Pulmonary artery endothelial cell (primary cell): ENCODE measurements at places on chromosomes 13 and 19.

GRCh38 chr13:62887046-62887445 lies 1471.4 kb upstream of the PCDH20 start:
- no peak for DNase-seq

DNA sequence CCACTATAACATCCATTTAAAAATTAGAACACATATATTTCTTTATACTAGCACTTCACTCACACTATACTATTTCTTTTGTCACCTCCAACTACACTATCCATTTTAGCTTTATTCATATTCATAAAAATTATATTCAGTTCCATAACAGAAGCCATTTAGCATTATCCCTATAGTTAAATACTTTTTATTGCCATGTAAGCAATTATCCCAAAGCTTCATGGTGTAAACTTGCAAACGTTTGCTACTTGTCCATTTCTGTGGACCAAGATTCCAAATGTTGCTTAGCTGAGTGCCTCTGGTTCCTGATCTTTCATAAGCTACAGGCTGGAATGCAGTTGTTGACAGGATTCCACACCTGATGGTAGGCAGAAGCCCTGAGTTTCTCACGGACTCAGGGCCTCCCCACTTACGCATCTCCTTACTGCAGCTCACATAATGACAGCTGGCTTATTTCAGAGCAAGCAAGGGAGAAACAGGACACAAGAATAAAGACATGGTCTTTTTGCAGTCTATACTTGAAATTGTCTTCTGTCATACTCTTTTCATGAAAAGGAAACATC lies 1584.8 kb downstream of the SLITRK5 start:
- no peak for DNase-seq

DNA sequence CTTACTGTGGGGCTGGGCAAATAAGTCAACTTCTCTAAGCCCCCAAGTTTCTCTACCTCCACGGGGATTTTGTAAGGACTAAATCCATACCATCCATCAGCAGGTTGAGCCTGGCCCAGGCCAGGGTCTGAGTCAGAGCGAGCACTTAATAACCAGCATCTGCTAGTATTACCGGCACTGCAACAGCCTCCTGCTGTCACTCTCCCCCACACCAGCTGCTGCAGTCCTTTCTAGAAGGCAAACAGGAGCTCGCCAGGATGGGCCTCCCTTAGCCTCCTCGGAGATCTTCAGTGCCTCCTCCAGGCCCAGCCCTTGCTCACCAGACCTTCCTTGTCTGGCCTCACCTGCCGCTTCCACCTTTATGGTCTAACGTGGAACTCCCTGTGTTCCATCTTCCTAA lies 3.2 kb downstream of the NAPA start:
- DNase-seq: no peak

- no peak for DNase-seq
Observed at GRCh38 chr13:65264066-65264465, 1966.1 kb downstream of the PCDH9 start.

GRCh38 chr19:9847087-9847671 lies 12.1 kb downstream of the PIN1 start:
- DNase-seq: peak; percentile 69

DNA sequence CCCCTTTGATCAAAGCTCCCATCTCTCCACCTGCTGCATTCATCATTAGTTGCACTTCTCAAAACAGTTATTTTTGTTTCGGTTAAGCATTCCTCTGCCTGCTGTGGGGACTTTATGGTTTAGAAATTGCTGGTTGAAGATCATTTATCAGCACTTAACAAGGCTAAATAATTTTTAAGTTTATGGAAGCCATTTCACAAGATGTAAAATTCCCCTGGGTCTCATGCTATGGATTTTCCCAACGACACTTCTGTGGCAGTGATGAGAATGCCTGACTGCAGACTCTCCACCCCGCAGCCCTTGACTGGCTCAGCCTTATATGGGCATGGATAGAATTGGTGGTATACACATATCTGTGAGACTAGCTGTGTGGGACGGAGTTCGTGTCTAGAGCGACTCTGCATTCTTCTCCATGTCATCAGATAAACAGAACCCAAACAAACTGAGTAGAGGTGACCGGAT lies 52.8 kb downstream of the COL4A2 start:
- no peak for DNase-seq

DNA sequence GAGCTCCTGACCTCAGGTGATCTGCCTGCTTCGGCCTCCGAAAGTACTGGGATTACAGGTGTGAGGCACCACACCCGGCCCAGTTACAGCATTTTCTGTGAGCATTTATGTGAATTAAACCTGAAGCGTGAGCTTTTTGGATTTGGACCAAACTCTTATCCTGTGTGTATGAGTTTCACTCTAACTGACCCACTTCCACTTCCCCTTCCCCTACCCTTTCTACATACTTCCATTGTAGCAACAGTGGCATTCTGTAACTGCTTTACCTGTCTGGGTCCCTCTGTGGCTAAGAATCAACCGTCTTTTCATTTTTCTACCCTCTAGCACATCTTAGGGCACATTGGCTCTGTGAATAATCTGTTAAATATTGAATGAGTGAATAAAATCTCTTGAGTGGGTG lies 16.2 kb downstream of the FRY start:
- no peak for DNase-seq

GRCh38 chr13:113140677-113141600 lies 17.5 kb upstream of the PROZ start:
- DNase-seq: no peak

- no peak for DNase-seq
Observed at GRCh38 chr19:34067861-34068271, 104.4 kb upstream of the LSM14A start.

DNA sequence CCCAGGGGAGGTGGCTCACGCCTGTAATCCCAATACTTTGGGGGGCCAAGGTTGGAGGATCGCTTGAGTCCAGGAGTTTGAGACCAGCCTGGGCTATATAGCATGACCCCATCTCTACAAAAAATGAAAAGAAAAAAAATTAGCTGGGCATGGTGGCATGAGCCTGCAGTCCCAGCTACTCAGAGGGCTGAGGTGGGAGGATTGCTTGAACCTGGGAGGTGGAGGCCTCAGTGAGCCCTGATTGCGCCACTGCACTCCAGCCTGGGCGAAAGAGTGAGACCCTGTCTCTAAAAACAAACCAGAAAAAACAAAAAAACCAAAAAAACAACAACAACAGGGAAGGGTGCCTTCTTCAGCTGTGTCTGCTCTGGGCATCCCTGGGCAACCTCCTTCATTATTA lies 499 bp upstream of the MYO1F start:
- DNase-seq: no peak

GRCh38 chr13:95217920-95218830 lies 83.1 kb downstream of the ABCC4 start:
- DNase-seq: no peak

DNA sequence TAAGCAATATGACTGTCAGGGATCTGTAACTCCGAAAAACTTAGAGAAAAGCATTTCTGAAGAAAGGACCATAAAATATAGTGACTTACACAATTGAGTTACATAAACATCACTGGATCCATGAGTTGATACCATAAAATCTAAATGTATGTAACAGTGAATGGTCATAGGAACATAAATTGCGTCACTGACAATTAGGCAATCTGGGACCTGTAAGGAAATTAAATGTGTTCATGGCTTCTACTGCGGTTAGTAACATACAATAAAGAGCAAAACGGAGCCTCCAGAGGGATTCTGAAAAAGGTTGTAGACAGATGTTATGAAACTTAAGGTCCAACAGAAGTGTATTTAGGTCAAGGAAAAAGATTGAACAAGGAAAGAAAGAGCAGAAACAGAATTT lies 27.1 kb downstream of the POU4F1 start:
- DNase-seq: no peak

DNA sequence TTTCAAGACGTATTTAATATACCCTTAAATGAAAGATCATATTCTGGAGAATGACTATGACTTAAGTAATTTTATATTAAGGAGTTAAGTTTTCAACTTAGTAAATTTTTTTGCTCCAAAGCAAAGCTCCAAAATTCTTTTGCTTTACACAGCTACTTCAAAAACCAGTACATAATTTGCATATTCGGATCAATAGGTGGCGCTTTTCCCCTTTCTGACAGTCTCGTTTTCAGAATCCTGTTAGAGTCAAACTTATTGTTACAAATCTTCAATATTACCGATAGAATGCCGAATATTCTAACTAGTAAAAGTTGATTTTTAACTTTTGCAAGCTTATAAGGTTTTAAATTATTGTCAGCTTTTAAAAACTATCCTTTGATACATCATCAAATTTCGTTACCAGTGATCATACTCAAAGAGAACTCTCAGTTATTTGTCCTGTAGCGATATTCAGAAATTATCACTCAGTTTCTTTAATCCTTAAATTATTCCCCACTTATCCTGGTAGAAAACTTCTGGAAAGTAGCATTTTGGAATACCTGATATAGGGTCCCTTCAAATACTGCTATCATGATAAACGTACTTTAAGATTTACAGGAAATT lies 852.7 kb upstream of the KLHL1 start:
- no peak for DNase-seq

DNA sequence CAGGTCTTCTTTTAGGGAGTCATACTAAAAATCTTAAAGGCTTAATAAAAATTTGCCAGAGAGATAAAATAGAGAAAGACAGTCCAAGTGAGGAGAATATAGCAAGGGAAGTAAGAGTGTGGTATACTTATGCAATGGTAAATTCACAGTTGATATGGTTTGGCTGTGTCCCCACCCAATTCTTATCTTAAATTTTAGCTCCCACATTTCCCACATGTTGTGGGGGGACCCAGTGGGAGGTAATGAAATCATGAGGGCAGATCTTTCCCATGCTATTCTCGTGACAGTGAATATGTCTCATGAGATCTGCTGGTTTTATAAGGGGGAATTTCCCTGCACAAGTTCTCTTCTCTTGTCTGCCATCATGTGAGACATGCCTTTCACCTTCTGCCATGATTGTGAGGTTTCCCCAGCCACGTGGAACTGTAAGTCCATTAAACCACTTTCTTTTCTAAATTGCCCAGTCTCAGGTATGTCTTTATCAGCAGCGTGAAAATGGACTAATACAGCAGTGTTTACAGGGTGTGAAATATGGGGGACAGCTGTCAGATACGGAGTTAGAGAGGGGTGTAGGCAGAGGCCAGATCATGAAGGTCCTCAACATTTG lies 115.4 kb downstream of the UGGT2 start:
- no peak for DNase-seq

DNA sequence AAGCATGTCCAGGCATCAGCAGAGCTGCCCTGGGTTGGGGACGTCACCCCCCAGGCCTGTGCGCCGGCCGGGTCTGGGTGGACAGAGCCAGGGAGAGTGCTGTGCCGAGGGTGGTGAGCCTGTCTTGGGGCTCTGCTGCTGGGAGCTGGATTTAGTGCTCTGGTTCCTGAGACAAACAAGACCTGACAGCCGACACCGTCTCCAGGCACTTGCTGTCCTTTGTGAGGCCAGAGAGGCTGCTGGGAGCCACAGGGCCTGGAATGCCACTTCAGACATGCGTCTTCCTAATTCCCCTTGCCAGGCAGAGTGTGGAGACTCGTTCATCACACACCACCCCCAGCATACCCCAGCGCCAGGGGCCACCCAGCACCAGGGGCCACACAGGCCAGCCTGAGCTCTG lies 165.8 kb downstream of the KDM4B start:
- DNase-seq: no peak

DNA sequence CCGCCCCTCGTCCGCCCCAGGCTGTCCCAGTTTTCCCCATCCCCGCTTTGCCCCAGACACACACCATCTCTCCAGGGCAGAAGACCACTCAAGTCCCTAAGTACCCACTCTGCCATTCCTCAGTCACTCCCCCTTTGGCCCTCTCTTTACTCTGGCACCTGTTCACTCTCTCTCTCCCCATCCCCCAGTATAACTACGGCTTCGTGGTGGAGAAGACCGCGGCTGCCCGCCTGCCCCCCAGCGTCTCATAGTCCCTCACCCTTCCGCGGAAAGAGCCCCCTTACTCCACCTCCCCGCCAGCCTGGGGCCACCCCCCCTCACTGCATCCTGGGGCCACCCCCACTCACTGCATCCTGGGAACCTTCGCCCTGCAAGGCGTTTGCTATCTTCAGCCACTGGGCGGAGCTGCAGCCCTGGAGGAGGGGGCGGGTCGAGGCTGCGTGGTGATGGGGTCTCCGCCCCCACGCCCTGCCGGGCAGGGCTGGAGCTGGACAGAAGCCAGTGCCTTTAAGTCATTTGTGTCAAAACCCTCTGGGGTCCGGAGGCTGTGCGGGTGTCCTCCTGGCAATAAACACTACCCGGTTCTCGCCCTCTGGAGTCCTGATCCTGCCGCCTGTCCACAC lies 5.0 kb downstream of the MVB12A start:
- DNase-seq: no peak

GRCh38 chr13:85640727-85641126 lies 158.5 kb downstream of the SLITRK6 start:
- no peak for DNase-seq

- DNase-seq: no peak
Observed at GRCh38 chr13:77930430-77930829, 11.8 kb upstream of the EDNRB start.

- no peak for DNase-seq
Observed at GRCh38 chr13:33206425-33206824, 79.1 kb downstream of the STARD13 start.

- no peak for DNase-seq
Observed at GRCh38 chr19:6056282-6056741, 54.0 kb downstream of the RFX2 start.

GRCh38 chr19:5046339-5047039 lies 77.6 kb downstream of the KDM4B start:
- DNase-seq: no peak
